ENCODE measurements at places on chromosomes 6 and 20.

GRCh38 chr20:54090230-54091119, 20.1 kb upstream of the BCAS1 start:
- no peak for DNase-seq

DNA sequence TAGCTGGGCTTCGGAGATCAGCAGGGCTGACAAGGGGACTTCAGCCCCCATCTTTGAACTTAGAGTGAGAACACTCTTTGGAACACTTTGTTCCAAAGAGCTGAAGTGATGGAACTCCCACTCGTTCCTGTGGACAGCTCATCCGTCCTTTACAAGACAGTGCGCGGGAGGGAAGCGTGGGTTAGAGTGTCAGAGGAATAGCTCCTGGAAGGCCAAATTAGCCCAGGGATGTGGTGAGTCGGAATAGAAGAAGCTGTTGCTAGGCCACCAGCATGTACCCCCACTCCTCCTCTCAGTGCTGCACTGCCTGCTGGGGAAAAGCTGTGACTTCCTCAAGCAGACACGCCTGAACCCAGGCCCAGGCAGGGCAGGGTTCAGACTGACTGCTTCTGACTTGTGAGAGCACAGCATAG, 1.7 kb downstream of the SDCBP2 start:
- no peak for DNase-seq

DNA sequence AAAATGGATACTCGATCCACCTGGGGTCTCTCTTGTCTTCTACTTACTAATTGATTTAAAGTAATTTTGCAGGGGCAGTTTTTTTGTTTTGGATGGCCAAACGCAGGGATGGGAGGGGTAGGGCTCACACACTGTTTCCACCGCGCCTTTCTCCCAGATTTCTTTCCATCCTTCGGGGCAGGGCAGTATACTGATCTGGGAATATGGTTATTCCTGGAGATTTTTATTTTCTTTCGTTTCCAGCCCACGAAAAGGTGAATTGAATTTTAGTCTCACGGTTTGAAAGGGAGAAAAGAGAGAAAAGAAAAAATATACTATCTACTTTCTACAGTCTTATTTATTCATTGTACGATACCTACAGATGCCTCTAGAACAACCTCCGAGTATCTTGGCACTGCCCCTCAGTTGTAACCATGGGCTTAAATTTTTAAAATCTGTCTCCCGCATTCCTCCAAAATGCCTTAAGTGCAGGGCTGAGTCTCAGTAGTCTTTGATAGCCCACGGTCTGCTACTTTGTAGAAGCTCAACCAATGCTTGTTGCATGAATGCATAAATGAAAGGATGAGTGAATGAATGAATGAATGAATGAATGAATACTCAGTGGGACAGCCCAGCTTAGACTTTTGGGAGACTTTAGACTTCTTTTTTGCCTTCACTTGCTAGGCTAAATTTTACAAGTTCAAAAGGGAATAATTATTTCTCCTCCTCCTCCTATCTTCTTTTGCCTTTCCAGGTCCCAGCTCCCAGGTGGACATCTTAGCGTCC, 18.1 kb upstream of the TRIM27 start:
- DNase-seq: peak; percentile 92

GRCh38 chr6:124676033-124676432, 286.2 kb upstream of the RNF217 start:
- DNase-seq: no peak

GRCh38 chr6:80553071-80553740, 446.7 kb downstream of the BCKDHB start:
- DNase-seq: peak; percentile 44

GRCh38 chr6:143009851-143010250, 50.8 kb upstream of the AIG1 start:
- no peak for DNase-seq

GRCh38 chr6:111113336-111114086, 26.2 kb downstream of the SLC16A10 start:
- no peak for DNase-seq

GRCh38 chr6:67768972-67769371, 866.1 kb upstream of the ADGRB3 start:
- no peak for DNase-seq

- DNase-seq: no peak
Measured at GRCh38 chr6:124064317-124065113, 260.9 kb downstream of the NKAIN2 start.

DNA sequence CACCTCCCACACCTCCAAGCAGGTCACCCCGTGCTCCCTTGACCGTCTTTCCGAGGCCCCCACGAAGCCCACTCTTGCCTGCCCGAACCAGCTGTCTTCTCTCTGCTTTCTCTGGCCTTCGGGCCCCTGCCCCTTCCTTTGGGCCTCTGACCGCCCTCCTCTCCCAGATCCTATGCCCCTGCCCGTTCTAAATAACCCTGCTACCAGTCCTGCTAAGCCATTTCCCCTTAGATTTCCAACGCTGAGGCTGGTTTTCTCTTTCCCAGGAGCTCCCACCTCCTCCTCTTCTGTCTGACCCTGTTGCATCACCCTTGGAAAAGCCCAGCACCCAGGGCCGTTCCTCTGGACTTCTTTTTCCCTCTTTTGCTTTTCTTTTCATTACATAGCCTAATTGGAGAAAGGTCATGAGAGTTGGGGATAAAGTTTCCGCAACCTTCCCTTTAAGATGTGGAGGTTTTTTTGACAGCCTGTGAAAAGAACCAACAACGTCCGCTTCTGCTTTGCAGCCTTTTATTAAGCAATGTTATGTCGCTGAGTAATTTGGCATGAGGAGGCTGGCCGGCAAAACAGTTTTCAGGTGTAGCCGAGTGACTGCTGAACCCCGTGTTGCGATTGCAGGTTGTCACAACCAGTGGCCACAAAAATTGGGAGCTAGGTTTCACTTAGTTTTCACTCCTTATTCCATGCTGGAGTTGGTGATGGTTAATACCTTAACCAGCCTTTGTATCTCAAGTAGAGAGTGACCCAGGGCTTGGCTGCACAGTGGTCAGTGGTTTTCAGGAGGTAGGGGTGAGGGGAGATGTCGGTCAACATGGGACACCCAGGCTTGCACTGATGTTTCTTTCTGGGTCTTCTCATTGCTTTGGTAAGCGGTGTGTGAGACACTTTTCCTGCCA, 970 bp downstream of the BLTP3A start:
- DNase-seq: peak; percentile 69

GRCh38 chr6:166774292-166774691, 147.2 kb upstream of the RPS6KA2 start:
- DNase-seq: no peak

DNA sequence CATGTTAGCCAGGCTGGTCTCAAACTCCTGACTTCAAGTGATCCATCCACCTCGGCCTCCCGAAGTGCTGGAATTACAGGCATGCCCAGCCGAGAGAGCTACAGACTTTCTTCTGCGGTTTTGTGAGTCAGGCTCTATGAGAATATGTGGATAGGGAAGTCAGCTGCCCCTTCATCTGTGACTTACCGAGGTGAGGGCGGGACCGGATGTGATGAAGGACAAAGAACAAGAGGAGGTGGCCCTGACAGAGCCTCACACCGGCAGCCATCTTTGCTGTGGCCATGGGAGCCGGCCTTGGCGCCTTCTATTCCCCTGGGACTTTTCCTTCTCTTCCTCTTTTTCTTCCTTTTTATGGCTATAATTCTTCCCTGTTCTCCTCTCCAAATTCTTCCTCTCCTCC, 67.0 kb downstream of the IYD start:
- DNase-seq: no peak

DNA sequence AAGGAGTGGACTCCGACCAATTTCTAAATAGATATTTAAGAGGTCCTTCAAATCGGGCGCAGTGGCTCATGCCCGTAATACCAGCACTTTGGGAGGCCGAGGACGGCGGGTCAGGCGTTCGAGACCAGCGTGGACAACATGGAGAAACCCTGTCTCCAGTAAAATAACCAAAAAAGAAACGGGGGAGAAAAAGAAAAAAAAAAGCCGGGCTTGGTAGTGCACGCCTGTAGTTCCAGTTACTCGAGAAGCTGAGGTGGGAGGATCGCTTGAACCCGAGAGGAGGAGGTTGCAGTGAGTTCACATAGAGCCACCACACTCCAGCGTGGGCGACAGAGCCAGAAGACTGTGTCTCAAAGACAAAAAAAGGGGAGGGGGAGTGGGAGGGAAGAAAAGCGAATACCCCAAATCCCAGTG, 53.3 kb upstream of the HFE start:
- no peak for DNase-seq

DNA sequence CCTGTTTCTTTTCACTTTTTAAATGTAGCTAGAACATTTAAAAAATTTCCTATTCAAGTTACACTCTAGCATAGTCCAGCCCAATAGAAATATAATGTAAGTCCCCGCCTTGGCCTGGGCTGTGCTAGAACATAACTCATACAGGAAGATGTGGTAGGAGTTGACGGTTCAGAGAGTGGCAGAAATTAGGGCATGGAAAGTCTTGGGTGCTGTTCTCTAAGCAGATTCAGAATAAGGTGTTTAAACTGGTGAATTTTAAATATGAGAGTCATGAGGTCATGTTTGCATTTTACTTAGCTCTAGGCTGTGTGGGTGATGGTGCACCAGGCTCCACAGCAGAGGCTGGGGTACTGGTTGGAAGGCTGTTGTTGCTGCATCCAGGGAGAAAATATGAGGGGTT, 256.5 kb downstream of the FARS2 start:
- DNase-seq: no peak

DNA sequence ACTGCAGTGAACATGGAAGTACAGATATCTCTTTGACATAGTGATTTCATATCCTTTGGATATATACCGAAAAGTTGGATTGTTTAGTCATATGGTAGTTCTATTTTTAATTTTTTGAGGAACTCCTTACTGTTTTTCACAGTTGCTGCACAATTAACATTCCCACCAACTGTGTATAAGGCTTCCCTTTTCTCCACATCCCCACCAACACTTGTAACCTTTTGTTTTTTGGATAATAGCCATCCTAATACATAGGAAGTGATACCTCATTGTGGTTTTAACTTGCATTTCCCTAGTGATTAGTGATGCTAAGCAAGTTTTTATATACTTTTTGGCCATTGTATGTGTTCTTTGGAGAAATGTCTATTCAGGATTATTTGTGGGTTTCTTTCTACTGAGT, 45.1 kb upstream of the TENT5A start:
- DNase-seq: no peak

DNA sequence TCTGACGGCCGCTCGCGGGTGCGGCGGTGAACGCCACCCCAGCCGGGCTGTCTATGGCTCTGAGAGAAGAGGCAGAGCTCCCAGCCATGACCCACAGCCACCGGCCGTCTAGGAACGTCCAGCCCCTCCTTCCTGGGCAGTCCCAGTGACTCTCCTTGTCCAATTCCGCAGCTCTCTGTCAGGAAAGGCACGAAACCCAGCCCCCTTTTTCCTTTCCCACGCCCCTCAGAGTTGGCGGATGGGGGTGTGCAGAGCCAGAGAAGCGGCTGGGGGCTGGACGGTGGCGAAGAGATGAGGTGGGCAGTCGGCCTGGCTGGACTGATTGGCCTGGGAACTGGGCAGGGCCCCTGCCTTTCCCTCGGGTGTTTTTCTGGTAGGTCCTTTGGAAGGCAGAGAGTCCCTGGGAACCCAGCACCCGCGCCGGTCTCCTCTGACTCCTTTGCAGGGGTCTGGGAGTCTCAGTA, 1.5 kb downstream of the EBF4 start:
- DNase-seq: peak; percentile 47

DNA sequence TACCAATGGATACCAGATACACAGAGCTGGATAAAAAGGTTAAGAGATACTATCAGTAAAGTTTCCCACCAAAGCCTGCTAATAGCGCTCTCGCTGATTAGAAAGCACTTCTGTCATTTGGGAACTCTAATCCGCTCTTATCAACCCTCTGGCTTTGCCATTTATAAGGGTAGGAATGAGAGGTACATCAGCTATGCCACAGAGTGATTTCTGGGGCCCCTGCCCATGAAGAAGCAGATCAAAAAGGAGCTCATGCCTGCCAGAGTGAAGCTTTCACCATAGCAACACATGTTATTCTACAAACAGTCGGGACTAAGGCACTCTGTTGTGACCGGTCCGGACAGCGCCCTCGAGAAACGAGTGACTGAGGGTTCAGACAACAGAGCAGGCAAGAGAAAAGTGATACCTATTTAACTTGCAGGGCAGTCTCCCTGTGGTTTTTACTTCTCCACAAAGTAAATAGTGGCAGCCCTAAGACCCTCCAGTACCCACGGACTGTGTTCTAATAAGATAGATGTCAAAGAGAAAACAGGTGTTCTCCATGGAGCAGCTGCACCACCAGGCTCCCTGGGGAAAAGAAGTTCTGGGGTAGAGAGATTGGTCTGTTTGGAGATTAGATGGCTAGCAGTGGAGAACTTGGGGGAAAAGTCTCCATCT, 5.6 kb downstream of the TRAM2 start:
- peak; percentile 64 for DNase-seq

DNA sequence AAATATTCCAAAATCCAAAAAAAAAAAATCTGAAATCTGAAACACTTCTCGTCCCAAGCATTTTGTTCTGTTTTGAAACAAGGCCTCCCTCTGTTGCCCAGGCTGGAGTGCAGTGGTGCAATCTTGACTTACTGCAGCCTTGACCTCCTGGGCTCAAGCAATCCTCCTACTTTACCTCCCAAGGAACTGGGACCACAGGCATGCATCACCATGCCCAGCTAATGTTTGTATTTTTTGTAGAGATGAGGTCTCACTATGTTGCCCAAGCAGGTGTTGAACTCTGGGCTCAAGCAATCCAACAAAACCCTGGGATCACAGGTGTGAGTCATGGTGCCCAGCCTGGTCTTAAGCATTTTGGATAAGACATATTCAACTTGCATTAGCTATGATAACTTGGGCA, 13.6 kb downstream of the SESN1 start:
- DNase-seq: no peak

DNA sequence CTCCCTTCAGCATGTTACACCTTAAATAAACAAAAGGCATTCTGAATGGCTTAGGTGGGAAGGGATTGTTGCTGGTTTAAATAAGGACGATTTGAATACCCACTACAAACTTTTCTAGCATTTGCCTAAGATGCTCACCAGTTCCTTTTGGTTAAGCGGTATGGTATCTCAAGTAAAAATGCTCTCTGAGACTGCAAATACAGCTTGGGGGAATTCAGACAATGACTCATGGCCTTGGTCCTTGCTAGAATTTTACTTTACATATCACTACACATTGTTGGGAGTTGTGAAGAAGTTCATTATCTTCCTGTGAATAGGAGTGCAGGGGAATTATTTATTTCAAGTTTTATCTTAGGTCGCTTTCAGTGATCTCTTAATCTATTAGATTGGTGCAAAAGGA, 670.7 kb downstream of the UTRN start:
- DNase-seq: no peak
